ACHN (cell line): ENCODE measurements at places on chromosomes 6 and 20.

DNA sequence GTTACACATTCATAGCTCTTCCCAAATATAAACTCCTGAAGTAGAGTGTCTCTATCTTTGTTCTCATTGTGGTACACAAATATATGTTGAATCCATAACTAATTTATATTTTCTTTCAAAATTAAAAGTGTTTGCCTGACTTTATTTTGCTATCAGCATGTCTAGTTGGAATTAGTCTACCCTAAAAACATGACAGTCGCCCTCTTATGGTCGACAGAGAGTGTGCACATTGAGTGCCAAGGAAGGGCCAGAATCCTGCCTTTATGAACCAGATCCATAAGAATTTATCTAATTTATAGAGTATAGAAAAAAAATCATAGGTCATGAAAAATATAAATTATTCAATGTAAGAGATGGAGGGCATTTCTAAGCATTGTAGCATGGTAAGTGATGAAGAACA, 12.3 kb upstream of the DEFB112 start:
- DNase-seq: peak; percentile 22

GRCh38 chr6:96186516-96187195, 170.9 kb downstream of the FUT9 start:
- DNase-seq: no peak

DNA sequence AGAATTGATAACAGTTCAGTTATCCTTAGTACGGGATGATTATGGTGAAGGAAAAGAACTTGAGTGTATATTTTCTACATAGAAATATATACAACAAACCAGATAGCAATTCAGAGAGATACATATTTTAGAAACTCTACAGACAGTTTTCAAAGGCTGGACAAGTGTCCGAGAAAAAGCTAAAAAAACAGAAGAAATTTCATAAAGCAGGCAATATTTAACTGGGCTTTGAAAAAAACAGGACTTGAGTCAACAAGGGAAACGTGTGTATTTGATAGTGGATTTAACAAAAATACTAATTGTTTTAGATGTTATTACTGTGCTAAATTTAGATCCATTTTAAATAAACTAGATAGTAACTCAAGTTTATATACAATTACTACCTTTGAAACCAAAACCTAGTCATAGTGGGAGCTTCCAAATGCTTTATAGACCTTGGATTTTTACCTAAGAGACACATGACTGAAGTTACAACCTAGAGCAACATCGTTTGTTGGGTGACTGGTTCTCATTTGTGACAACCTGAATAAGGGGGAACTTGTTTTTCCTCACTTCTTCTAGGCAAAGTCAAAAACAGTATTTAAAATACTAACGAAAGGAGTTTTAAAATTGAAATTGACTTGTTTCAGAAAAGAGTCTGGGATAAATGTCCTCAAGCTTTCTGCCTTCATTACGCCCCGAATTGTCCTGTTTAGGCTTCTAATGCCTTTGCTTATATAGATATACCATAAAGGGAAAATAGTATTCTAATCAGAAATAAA, 116.7 kb upstream of the PRSS16 start:
- DNase-seq: peak; percentile 16

DNA sequence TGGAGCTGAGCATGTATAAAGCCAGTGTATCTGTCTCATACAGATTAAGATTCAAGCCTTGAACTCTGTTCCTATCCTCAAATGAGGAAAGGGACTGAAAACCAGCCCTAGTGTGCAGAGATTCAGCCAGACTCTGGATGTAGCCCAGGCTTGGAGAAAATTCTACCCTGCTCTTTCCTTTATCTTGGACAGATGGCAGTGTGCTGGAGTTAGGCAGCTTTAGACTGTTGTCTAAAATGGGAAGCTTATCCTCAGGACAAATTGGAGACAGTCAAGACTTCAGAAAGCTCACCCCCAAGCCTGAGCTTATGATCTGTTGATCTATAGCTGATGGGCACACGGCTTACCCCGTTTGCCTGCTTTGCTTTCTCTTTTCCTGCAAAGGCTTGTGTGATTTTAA, 1057.6 kb downstream of the KIF16B start:
- DNase-seq: no peak

DNA sequence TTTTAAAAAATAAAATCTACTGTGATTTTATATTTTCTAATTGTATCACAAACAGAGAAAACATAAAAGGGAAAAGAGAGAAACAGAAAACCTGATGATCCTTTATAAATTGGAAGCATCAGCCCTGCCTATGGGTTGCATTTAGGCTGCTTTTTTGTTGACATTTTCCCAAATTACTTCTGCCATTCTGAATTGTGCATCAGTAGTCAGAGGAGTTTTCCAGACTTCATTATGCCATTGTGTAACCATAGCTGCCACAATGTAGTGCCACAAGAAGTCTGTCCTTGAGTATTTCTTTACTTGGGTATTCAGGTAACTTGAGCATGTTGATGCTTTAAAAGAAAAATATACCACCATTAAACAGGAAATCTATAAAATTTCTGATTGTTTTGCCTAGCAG, 130.3 kb downstream of the HACE1 start:
- no peak for DNase-seq

GRCh38 chr6:145508107-145508506, 227.2 kb downstream of the EPM2A start:
- DNase-seq: no peak

DNA sequence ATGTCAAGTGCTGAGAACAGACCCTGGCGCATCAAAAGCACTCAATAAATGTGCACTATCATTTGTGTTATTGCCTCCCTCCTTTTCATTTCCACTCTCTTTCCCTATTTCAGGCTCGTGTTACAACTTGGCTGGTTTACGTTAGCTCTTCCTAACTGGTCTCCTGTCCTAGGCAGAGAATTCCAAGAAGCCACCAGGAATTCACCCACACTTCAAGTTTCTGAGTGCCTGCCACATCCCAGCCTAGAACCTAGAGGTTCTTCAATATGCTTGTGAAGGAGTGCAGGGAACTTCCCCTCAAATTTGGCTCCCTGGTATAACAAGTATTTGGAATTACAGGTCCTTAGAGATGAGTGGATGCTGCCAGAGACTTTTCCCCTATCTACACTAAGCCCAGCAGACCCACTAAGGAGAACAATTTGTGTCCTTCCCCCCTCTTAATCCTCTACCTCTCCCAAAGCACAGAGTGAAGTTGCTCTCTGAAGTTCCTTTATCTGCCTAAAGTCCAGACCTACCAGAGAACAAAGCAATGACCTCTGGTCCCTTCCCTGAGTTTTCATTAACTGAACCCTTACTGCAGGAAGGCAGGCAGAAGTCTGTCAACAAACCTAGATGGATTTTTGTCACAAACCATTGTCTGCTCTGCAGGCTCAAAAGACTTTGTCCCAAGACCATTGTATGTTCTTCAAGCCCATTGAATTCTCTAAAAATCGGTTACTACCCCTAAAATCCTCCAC, 201.6 kb upstream of the JARID2 start:
- DNase-seq: no peak

DNA sequence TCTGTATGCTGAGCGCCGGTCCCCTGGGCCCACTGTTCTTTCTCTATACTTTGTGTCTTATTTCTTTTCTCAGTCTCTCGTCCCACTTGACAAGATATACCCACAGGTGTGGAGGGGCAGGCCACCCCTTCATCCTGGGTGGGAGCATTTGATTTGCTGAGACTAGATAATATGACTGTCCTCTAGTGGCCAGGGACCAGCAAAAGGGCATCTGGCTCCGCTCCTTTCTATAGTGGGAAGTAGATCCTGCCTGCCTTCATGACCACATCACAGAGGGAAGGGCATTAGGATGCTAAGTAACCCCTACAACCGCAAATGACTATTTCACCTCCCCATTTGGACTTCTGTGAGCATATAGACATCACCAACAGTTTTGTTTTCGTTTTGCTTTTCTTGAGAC, 64.5 kb downstream of the TRMT6 start:
- DNase-seq: no peak

DNA sequence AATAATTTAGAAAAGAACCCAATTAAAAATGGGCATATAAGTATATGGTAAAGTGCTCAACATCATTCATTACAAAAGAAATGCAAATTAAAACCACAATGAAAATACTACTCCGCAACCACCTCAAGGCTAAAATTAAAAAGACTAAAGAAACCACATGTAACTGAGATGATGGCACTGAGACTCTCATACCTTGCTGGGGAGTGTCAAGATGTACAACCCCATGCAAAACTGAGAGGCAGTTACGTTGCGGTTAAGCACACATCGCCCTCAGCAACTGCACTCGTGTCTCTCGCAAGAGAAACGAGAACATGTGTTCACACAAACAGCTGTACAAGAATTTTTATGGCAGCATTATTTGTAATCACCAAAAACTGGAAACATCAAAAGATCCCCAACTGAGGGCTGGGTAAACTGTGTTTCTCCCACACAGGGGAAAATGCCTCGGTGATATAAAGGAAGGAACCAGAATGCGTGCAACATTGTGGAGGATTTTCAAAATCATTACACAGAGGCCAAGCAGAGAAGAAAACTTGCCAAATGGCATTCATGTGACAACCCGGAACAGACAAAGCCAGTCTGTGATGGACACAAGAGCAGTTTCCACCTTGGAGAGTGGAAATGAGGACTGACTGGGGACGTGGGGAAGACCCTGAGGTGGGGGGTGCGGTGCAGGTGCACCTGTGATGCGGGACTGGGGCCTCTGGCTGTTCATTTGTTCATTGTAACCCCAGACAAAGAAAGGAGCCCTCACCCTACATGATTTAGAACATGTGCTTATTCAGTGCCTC, 144.9 kb downstream of the WDR27 start:
- no peak for DNase-seq

DNA sequence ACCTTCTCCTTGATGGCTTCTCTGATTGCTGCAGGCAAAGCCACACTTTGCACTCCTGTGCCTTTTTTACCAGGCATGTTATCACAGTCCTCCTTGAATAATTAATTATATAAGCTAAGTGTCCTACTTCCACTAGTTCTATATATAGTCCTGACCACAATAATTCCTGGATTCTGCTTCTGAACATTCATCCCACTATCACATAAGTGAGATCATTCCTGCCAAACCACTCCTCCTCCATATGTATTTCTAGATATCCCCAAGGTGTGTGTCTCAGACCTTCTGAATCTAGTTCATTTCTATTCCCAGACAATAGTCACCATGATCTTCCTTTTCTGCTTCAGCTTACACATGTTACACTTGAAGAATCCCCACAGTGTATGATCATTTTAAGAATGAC, 1237.5 kb upstream of the MAP3K7 start:
- no peak for DNase-seq

DNA sequence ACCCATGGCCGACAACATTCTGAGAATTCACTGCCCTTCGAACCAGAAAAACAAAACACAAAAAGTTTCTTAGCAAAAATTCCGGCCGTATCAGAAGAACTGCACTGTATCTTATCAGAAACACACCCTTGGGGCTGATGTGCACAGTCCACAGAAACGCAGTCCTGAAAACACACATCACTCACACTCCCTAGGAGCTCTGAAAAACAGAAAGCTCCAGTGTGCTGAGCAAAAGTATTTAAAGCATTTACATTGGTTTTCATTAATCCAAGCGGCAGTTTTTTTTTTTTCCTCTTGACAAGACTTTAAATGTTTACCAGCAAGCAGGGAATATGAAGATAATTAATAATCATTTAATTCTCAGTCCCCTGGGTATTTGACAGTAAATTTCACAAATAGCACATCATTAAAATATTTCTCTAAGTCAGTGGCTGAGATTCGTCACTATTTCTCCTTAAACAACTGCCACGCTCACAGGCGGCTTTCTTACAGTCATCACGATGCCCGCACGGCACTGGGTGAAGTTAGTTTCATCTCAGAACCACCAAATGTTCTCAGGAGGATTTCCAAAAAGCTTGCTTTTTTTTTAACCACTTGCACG, 13.3 kb downstream of the NFATC2 start:
- no peak for DNase-seq

- peak; percentile 77 for DNase-seq
These were observed 134.2 kb downstream of the TRIM27 start for GRCh38 chr6:28789553-28790083.

DNA sequence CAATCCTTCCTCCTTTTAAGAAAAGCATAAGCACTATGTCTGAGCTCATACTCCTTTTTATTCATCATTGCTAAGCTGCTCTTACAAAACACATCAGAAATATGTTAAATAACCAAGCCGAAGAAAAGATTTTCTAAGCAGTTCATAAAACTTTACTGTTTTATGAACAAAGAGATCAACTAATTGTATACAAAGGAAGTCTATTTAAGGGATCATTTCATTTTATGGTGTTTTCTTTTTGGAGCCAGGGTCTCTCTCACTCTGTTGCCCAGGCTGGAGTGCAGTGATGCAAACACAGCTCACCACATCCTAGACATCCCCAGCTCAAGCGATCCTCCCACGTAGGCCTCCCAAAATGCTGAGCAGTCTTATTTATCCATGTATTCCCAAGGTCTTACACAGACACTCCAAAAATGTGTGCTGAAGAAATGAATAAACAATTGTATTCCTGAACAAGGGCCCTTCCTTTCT, 9.3 kb downstream of the NUDT3 start:
- no peak for DNase-seq

GRCh38 chr20:46946181-46946624, 51.6 kb downstream of the EYA2 start:
- no peak for DNase-seq

GRCh38 chr20:32397567-32398084, 39.5 kb downstream of the ASXL1 start:
- DNase-seq: no peak

GRCh38 chr6:52285177-52286068, 881 bp upstream of the MCM3 start:
- peak; percentile 41 for DNase-seq
